ENCODE measurements at places on chromosomes 6 and 20. TPM values are rescaled to one million over a fixed set of nuclear protein-coding genes. Genes with fewer than 3 reads are reported as not detected.

ZSCAN23 gene
- 1.5 TPM for total RNA-seq

GPLD1 gene
- 0.44 TPM for total RNA-seq

CEP250 gene
- total RNA-seq, result 30.8 TPM

SLC26A8 gene
- total RNA-seq, result not detected

DEFB132 gene
- total RNA-seq, result not detected

TPX2 gene
- 6.8 TPM for total RNA-seq

BPIFB1 gene
- 0.50 TPM for total RNA-seq

GLP1R gene
- total RNA-seq, result not detected

BTN3A1 gene
- total RNA-seq, result 11.5 TPM

OR2B6 gene
- not detected for total RNA-seq

TMC2 gene
- not detected for total RNA-seq

SPTLC3 gene
- total RNA-seq, result 13.9 TPM

DEFB113 gene
- total RNA-seq, result not detected

C20orf144 gene
- not detected for total RNA-seq

SPATA25 gene
- total RNA-seq, result 1.7 TPM

PPIL6 gene
- 3.9 TPM for total RNA-seq

MLIP gene
- under 0.01 TPM for total RNA-seq

GPR6 gene
- total RNA-seq, result not detected

C6orf52 gene
- total RNA-seq, result not detected

OPRM1 gene
- total RNA-seq, result not detected

CST2 gene
- total RNA-seq, result not detected

GJA10 gene
- total RNA-seq, result not detected

Data from cardiac ventricle fibroblast (primary cell).